ENCODE measurements at places on chromosomes 13 and 19.

DNA sequence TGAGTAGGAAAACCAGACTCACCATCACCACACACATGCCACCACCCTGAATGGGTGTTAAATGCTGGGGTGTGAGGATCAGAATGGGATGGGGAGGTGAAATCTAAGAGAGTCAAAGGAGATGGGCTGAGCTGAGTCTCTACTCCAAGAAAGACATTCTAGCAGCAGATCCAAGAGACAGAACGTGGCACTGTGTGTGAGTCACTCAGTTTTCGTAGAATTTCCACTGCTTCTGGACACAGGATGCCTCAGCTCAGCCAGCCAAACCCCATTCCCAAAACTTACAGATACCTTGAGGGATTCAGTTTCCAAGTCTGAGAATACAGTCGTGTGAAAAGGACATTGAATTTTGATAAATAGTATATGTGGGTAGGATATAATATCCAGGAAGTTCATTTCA, 7.3 kb upstream of the CYP2A7 start:
- no peak for DNase-seq

GRCh38 chr13:106906426-106906996, 338.6 kb upstream of the ARGLU1 start:
- no peak for DNase-seq

DNA sequence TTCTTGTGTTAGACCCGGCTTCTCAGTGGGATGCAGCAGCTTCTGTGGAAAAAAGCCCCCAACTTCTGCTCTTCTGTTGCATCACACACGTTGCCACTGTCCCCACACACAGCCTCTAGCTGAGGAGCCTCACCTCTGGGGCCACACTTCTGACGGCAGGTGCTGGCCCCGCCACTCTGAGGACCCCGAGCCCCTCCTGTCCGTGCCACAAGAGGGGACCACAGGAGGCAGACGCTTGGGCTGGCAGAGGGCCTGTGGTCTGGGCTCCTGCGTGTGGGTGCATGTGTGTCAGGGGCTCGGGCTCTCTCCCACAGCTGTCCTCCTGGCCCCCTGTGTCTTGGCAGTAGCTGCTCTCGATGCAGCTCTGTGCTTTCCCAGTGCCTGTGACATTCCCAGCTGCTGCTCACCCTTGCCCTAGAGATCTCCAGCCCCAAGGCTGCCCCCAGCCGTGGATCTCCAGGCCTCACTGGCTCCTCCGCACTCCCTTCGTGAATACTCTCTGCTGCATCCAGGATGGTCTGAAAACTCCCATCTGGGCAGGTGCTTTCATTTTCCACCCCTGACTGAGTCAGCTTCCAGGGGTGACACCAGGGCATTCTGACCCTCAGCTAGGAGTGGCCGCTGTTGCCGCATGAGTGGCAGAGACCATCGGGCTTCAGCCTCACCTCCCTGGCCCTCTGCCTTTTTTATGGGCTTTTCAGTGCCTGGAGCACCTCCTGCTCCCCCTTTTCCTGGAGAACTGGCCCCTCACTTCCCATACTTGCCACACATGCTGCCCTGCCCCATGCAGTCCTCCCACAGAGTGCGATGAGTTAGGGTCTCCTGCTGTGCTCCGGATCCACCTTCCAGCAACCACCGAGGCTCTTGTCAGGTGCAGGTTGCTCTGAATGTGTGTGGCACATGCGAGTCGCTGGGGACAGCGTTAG, 13.7 kb downstream of the MAU2 start:
- no peak for DNase-seq

DNA sequence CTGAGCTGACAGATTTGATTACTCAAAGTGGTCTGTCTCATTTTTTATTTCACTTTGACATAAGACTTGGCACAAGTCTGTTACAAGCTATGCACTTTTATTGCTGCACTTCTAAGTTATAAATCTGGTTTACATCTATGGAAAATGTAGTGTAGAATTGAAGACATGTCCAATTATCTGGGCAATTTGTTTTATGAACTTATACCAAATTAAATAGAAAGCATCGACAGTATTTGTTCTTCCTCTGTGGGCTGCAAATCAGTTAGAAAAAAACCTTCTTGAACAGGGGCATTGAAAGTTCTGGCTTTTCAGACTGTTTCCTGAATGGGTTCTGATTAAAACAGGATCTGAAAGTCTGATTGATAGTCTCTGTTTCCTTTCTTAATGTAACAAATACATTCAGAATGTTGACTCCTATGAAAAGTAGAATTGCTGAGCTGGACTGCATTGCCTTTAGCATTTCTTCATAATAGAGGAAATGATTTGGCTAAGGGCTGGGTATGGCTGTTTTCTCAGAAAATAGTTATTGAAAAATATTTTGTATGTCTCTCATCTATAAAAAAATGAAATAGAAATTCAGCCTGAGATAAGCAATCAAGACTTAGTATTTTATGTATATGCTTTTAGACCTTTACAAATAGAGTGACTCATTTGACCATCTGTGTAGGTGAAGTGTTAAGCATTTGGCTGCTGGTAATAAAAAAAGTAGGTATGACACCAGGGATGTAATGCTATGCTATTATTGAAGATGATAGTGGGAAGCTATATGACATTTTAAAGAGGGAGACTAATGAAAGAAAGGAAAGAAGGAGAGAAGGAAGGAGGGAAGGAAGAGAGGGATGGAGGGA, 210.9 kb upstream of the SPRY2 start:
- no peak for DNase-seq
